ENCODE measurements at places on chromosomes 3 and 15. TPM values are rescaled to one million over a fixed set of nuclear protein-coding genes. Genes with fewer than 3 reads are reported as not detected.
A peak's percentile ranks its signal among the peaks of the same experiment; 100 is the strongest.

- DNase-seq: no peak
- H3K4me1 ChIP-seq: peaks cover 21% of the 10 kb centered on the region
- peak overlapping the region; percentile 81 for H3K4me3 ChIP-seq
These were observed 460 bp upstream of the ZMAT3 start for GRCh38 chr3:179072100-179072438.

Gene UNC13C
- total RNA-seq: 0.03 TPM

DNA sequence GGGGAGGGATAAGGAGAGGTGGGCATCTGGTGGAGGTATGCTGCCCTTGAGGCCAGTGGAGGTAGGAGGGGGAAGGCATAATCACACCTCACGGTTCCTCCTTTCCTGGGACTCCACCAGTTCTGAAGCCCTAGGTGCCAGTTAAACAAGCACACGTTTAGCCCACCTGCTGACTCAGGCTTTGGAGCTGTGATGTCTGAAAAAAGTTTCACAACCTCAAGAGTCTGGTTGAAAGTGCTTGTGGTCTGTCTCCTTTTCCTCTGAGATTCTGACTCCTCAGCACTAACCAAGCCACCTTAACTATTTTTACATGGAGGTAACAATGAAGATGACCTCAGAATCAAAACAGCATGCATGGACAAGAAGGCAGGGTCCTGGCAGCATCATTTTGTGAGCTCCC lies 23.0 kb downstream of the HPS3 start:
- no peaks in the 10 kb centered on the region for H3K36me3 ChIP-seq
- H3K27ac ChIP-seq: no peak overlapping the region
- H3K27me3 ChIP-seq: no peaks in the 10 kb centered on the region
- H3K4me1 ChIP-seq: no peaks in the 10 kb centered on the region
- H3K4me3 ChIP-seq: no peak overlapping the region

GRCh38 chr3:169512991-169513390 lies 150.5 kb downstream of the MECOM start:
- H3K27me3 ChIP-seq: no peaks in the 10 kb centered on the region
- peaks cover 8% of the 10 kb centered on the region for H3K4me1 ChIP-seq
- H3K4me3 ChIP-seq: no peak overlapping the region
- no peak overlapping the region for H3K27ac ChIP-seq
- no peaks in the 10 kb centered on the region for H3K36me3 ChIP-seq

GRCh38 chr3:166285001-166285400 lies 447.8 kb upstream of the BCHE start:
- H3K4me3 ChIP-seq: no peak overlapping the region
- H3K36me3 ChIP-seq: no peaks in the 10 kb centered on the region
- no peak for DNase-seq
- no peak overlapping the region for H3K27ac ChIP-seq

GRCh38 chr15:39502611-39503195 lies 78.2 kb upstream of the THBS1 start:
- H3K4me1 ChIP-seq: no peaks in the 10 kb centered on the region
- no peaks in the 10 kb centered on the region for H3K27me3 ChIP-seq
- no peak overlapping the region for H3K27ac ChIP-seq
- no peak overlapping the region for H3K4me3 ChIP-seq

- DNase-seq: no peak
- H3K36me3 ChIP-seq: no peaks in the 10 kb centered on the region
- no peaks in the 10 kb centered on the region for H3K27me3 ChIP-seq
- no peaks in the 10 kb centered on the region for H3K4me1 ChIP-seq
- H3K4me3 ChIP-seq: no peak overlapping the region
- no peak overlapping the region for H3K27ac ChIP-seq
These were observed 63.3 kb downstream of the ATP8B4 start for GRCh38 chr15:50055750-50056157.

Gene FBXO40
- not detected for total RNA-seq

GRCh38 chr15:31098491-31098917 lies 3.0 kb downstream of the TRPM1 start:
- no peak overlapping the region for H3K4me3 ChIP-seq
- no peak for DNase-seq
- H3K27me3 ChIP-seq: peaks cover 9% of the 10 kb centered on the region

DNA sequence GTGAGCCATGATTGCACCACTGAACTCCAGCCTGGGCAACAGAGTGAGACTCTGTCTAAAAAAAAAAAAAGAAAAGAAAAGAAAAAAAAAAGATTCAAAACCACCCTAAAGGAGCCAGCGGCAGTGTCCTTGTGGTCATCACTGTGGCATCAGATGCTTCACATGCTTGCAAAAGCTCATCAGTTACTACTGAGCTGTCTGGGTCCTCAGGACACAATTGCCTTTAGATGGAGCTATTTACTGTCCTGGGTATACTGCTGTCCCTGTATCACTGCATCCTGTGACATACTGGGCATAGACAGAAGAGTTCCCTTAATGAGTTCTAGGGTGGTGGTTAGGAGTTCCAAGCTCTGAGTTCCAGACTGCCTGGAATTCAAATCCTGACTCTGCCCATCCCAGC lies 85.8 kb downstream of the LINGO1 start:
- H3K4me3 ChIP-seq: no peak overlapping the region
- no peak for DNase-seq
- peaks cover 16% of the 10 kb centered on the region for H3K4me1 ChIP-seq
- H3K27me3 ChIP-seq: no peaks in the 10 kb centered on the region
- no peaks in the 10 kb centered on the region for H3K36me3 ChIP-seq

Gene CCK
- total RNA-seq: 1.1 TPM

GRCh38 chr15:70559265-70560239 lies 203.8 kb downstream of the UACA start:
- H3K27ac ChIP-seq: no peak overlapping the region
- H3K4me1 ChIP-seq: peaks cover 13% of the 10 kb centered on the region
- DNase-seq: no peak
- H3K36me3 ChIP-seq: no peaks in the 10 kb centered on the region
- H3K27me3 ChIP-seq: no peaks in the 10 kb centered on the region

GRCh38 chr15:67142767-67143100 lies 77.3 kb downstream of the SMAD3 start:
- H3K4me1 ChIP-seq: peaks cover 59% of the 10 kb centered on the region
- no peak overlapping the region for H3K4me3 ChIP-seq
- H3K27ac ChIP-seq: no peak overlapping the region
- no peaks in the 10 kb centered on the region for H3K27me3 ChIP-seq

DNA sequence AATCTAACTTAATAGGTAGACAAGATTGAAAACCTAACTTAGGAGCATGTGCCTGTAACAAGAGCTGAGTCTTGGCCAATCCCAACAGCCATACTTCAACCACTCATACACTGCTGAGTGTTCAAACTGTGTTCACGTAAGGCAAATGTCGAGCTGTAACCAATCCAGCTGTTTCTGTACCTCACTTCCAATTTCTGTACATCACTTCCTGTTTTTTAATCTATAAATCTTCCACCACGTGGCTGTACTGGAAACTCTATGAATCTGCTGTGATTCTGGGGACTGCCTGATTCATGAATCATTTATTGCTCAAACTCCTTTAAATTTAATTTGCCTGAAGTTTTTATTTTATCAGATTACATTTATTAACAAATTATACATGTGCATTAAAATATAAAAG lies 44.6 kb upstream of the NEDD4 start:
- no peak overlapping the region for H3K27ac ChIP-seq
- H3K36me3 ChIP-seq: no peaks in the 10 kb centered on the region
- H3K4me1 ChIP-seq: no peaks in the 10 kb centered on the region
- no peak overlapping the region for H3K4me3 ChIP-seq
- no peak for DNase-seq

DNA sequence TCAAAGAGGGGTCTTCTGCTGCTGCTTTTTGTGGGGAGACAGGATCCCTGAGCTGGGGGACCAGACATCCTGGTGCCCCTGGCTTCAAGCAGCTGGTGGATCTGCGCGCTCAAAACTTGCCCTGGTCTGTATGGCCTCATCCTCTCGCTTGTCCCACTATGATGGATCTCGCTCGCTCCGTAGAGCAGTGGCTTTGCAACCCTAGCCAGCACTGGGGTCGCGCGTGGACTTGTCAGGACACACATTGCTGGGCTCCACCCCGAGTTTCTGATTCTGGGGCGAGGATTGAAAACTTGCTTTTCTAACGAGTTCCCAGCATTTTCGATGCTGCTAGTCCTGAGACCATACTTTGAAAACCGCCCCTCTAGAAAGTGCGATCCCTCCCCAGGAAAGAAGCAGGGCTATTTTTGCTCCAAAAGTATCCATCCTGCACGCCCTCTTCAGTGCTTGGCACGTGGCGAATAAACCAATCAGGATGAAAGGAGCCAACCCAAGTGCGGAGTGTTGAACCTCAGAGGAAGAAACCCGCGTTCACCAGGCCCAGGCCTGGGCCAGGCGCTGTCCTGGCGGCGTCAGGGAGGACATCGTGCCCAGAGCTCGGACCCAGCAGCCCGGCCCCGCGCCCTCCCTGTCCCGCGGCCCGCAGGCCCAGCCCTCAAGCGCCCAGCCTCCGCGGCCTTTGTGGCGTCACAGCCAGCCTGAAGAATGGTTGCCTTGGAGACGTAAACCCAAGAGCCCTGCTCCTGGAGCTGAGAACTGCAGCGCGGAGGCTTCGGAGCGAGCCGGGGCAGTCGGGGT lies at the start of gene CFAP100:
Gene CFAP100 (plus strand): TSS at position 731 of the 798 bp plus-strand sequence. CDS start 1,092 bp downstream, outside the sequence.
- peak; percentile 95 for DNase-seq
- no peaks in the 10 kb centered on the region for H3K36me3 ChIP-seq
- H3K27me3 ChIP-seq: peaks cover 67% of the 10 kb centered on the region
- H3K4me3 ChIP-seq: peak within 1 kb of the TSS; percentile 45

Gene EPHA3
- total RNA-seq: 0.36 TPM

Gene C3orf85
- total RNA-seq: not detected

DNA sequence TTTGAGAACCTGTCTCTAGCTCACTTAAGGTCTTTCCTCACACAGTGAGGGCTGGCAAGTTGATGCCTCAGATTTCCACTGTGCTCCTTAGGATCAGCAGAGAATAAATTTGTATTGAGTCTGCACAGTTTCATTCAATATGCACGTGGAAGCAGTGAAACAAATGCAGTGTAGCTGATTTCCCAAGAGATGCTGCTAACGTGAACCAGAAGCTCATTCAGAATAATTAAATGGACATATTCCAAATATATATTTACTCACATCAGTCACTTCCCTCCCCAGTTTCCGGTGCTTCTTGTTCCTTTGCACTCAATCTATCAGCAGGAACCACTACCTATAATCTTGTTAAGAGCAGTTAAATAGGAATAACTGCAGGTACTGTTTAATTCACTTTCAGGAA lies 86.1 kb downstream of the UNC13C start:
- H3K36me3 ChIP-seq: no peaks in the 10 kb centered on the region
- H3K4me3 ChIP-seq: no peak overlapping the region
- no peak overlapping the region for H3K27ac ChIP-seq
- H3K4me1 ChIP-seq: no peaks in the 10 kb centered on the region

Gene OXSM
- total RNA-seq: 1.6 TPM

Gene CALML4
- total RNA-seq: 9.0 TPM

DNA sequence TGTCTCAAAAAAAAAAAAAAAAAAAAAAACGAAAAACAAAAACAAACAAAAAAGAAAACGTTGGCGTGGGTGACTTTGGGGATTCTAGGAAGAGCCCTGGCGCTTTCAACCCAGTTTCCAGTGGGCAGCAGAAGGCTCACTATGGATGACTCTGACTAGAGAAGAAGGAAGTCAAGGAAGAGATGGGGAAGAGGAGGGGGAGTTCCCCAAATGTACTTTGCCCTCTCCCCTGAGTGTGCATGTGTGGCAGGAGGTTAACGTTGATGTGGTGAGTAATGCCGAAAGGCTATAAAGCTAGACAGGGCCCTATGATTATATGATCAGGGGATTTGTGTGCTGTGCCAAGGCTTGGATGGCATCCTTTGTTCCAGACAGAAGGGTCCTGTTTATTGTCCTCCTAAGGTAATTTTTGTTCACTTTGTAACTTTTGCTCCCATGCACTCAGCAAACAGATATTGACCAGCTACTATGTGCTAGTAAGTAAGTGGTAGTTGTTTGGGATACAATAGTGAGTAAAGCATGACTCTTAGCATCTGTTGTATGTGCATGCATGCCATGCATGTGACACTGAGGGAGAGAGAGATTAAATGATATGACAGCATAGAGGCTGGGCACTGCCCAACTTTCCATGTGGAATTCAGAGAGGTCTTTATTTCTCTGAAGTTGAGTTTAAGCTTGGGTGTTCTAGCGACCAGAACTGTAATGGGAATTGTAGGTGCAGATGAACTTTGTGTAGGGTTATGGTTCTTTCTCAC lies 750 bp upstream of the HHLA2 start:
- peaks cover 16% of the 10 kb centered on the region for H3K4me1 ChIP-seq
- no peak overlapping the region for H3K27ac ChIP-seq
- no peak for DNase-seq
- H3K36me3 ChIP-seq: no peaks in the 10 kb centered on the region
- no peak overlapping the region for H3K4me3 ChIP-seq
- H3K27me3 ChIP-seq: no peaks in the 10 kb centered on the region

Gene CCR8
- total RNA-seq: not detected

Gene ADGRG7
- not detected for total RNA-seq

- H3K36me3 ChIP-seq: no peaks in the 10 kb centered on the region
- no peak overlapping the region for H3K4me3 ChIP-seq
- no peaks in the 10 kb centered on the region for H3K4me1 ChIP-seq
- H3K27me3 ChIP-seq: no peaks in the 10 kb centered on the region
- DNase-seq: no peak
These were observed 82.3 kb upstream of the AGTR1 start for GRCh38 chr3:148615382-148615781.

- peaks cover 4% of the 10 kb centered on the region for H3K36me3 ChIP-seq
- H3K27me3 ChIP-seq: no peaks in the 10 kb centered on the region
- DNase-seq: no peak
- peaks cover 41% of the 10 kb centered on the region for H3K4me1 ChIP-seq
These were observed 154.9 kb downstream of the SEMA6D start for GRCh38 chr15:47872208-47872607.

GRCh38 chr15:80695911-80696661 lies 976 bp downstream of the ABHD17C start:
- H3K4me3 ChIP-seq: peak overlapping the region; percentile 62
- H3K4me1 ChIP-seq: peaks cover 12% of the 10 kb centered on the region
- no peak overlapping the region for H3K27ac ChIP-seq
- DNase-seq: peak; percentile 25
- H3K27me3 ChIP-seq: peaks cover 29% of the 10 kb centered on the region

DNA sequence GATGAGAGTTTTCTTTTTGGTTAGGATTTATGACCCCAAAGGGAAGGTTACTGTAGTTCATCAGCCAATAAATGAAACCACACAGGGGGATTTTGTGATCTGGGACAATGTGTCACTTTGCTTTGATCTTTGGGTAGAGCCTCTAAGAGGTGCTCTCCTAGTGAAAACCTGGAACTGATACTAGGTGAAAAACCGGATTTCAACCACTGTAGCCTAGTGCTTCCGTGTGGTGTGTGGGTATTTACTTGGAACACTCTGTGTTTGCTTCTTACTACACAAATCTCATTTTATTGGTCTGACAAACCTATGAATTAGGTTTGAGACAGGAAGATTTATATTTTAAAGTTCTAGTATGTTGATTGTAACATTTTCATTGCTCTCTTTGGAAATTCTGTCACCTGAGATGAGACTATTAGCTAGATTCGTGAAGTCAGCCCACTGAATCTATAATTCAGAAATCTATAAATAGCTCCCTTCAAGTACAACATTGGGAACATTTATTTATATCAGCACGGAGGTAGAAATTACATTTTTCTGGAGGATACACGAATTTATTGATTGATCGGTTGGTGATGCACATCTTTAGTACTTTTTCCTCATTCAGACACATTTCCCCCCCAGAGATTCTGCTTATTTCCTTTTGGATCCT lies 119.8 kb downstream of the AKAP13 start:
- H3K36me3 ChIP-seq: no peaks in the 10 kb centered on the region
- no peak for DNase-seq
- no peak overlapping the region for H3K4me3 ChIP-seq
- H3K4me1 ChIP-seq: peaks cover 40% of the 10 kb centered on the region
- no peak overlapping the region for H3K27ac ChIP-seq

Data from neural progenitor cell (in vitro differentiated cells).